Stimulated activated CD4-positive, alpha-beta T cell treated with anti-CD3 and anti-CD28 coated beads, TNF-alpha, amount 100 ng/mL, for 4 hours (primary cell): ENCODE measurements at places on chromosomes 13 and 19.

GRCh38 chr19:4174213-4174894 is 8.0 kb downstream of the SIRT6 start:
- DNase-seq = no peak

- no peak for DNase-seq
These were observed 92.8 kb downstream of the SHISA2 start for GRCh38 chr13:25958986-25959385.

GRCh38 chr13:114095486-114095885 is 36.9 kb downstream of the RASA3 start:
- DNase-seq = no peak

DNA sequence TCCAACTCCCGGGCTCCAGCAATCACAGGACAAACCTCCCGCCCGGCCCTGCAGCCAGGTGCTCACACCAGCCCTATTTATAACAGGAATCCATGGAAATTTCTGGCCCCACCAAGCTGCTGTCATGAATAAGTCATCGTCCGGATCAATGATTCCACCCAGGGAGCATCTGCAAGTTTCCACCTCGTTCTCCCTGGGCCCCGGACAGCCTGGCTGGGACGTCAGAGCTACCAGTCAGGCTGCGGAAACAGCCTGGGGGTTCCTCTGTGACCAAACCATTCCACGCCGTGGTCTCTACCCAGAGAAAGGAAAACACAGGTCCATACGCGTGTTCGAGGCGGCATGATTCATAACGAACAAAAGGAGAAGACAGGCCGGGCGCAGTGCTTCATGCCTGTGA is 20.7 kb upstream of the PTBP1 start:
- no peak for DNase-seq

DNA sequence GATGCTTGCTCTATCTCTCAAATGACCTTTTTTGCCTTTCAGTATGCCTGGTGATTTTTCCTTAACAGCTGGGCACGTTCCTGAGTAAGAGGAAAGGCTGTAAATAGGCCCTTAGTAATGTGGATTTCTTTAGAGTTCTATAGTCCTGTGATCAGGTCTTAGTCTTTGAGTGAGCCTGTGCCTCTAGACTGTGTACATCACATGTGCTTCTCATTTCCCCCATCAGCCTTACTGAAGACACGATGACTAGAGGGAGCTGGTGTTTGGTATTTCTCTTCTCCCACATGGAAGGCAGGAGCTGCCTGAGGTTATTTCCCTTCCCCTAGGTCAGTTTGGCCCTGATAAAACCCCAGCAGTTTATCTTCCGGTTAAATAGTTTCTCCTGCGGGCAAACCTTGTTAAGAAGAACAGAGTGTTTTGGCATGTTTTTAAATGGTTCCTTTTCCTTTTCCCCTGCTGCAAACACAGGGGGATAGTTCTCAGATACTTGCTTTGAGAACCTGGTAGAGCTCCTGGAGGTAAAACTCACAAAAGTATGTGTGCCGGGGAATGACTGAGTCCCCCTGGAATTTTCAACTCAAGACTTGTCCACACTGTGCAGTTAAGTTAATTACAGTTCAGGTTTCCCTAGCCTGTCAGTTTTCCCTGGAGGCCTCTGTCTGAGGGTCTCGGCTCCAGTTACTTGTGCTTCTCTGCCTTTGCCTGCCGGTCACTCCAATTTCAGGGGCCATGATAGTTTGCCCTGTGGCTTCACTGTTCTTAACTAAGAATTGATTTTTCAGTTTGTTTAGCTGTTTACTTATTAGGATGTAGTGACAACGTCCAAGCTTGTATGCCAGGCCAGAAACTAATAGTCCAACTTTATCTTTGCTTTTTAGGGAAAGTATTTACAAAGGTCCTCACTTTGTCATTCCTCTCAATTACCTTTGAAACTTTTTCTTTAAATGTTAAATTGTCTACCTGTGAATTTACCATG is 94.4 kb downstream of the URI1 start:
- DNase-seq = no peak

- DNase-seq = no peak
These were observed 232.7 kb downstream of the TUBA3C start for GRCh38 chr13:18948664-18949488.

DNA sequence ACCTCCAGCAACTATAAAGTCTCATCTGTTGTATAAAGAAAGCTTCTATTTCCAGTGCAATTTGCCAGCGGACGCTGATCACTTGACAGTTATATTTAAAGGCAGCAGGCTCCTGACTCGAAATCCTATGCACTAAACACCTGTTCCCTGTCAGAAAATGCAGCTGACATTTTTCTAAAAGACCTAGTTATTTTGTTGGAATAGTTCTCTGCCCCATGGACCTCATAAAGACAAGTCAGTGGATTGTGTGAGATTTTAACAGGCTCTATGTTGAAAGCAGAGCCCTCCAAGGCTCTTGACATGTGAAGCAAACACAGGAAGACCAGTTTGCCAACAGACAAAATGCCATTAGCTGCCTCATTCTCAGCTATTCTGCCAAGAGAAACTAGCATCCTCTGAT is 304.7 kb upstream of the KLF12 start:
- DNase-seq = no peak

- DNase-seq = no peak
These were observed 71.0 kb downstream of the ZNF568 start for GRCh38 chr19:36987091-36987490.

DNA sequence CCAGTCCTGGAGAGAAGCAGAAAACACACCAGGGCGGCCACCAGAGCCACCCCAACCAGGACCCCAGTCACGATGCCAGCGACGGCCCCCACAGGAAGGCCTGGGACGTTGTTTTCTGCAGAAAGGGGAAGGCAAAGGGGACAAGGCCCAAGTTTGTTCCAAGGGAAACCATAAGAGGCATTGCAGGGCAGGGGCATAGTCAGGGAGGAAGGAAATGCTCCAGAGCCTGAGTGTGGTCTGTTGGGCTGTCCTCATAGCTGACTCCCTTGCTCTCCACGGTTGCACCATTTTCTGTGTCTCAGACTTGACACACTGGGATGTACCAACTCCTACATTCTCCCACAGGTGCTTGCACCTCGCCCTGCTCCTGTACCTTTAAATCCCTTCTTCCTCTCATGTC is 5.2 kb downstream of the CEACAM4 start:
- no peak for DNase-seq

DNA sequence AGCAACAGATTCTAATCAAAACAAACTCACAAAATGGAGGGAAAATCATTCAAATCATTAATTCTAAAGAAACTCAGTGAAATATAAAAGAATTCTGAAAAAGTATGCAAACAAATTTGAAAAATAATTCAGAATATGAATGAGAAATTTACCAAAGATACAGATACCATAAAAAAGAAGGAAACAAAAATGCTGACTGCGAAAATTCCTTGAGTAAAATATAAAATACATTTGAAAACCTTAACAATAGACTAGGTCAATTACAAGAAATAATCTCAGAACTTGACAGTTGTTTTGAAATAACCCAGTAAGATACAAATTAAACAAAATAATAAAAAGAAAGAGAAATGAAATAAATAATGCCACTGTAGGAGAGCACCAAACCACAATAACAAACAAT is 1289.0 kb downstream of the SLITRK1 start:
- DNase-seq = no peak

DNA sequence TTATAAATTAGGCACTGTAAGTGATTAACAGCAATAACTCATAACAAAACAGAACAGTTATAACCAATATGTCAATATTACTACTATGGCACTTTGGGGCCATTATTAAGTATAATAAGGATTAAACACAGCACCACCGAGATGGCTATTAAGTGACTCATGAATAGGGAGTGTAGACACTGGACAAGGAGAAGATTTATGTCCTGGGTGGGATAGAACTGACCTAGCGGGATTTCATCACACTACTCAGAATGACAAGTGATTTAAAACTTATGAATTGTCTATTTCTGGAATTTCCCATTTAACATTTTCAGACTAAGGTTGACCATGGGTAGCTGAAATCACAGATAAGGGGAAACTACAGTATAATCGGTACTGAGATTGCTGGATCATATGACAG is 79.0 kb upstream of the SLC7A1 start:
- DNase-seq = no peak

DNA sequence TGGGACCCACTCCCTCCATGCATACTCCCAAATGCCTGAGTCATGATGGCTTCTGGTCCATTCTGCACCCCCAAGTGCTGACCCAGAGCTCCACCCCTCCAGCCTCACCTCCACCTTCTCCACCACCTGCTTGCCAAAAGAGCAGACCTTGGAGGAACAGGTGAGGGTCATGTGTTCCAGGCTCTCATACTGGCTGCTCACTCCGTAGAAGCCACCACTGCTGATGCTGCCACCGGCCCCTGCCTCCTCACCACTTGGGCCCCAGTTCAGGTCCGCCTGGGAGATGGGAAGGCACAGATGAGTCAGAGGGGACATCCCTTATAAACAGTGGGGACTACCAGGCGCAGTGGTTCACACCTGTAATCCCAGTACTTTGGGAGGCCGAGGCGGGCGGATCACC is 7.9 kb downstream of the CD37 start:
- DNase-seq = no peak

DNA sequence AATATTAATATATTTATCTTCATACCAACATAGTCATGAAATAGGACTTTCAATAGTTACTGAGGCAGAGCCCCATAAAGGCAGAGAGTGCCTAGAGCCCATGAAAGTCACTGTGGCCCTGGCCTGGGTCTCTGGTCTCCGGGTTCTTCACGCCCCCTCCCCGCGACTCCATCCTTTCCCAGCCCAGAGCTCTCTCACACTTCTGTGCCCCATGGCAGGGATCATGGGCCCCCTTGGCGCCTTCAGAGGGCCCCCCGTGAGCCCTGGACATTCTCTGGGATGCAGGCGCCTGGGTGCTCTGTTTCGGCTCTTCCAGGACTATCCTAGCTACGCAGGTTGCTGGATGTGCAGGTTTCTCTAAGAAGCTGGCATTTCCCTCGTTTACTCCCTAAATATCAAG is 228.4 kb downstream of the TEX29 start:
- no peak for DNase-seq

- DNase-seq = no peak
These were observed 61.5 kb downstream of the ZIC5 start for GRCh38 chr13:99909836-99910619.

- DNase-seq = no peak
These were observed 5.7 kb downstream of the ZNF574 start for GRCh38 chr19:42081584-42082203.
